Activated CD4-positive, CD25-positive, alpha-beta regulatory T cell treated with anti-CD3 and anti-CD28 coated beads, Interleukin-2, amount 50 U/mL, for 72 hours (primary cell): ENCODE measurements at places on chromosomes 5 and 9.

DNA sequence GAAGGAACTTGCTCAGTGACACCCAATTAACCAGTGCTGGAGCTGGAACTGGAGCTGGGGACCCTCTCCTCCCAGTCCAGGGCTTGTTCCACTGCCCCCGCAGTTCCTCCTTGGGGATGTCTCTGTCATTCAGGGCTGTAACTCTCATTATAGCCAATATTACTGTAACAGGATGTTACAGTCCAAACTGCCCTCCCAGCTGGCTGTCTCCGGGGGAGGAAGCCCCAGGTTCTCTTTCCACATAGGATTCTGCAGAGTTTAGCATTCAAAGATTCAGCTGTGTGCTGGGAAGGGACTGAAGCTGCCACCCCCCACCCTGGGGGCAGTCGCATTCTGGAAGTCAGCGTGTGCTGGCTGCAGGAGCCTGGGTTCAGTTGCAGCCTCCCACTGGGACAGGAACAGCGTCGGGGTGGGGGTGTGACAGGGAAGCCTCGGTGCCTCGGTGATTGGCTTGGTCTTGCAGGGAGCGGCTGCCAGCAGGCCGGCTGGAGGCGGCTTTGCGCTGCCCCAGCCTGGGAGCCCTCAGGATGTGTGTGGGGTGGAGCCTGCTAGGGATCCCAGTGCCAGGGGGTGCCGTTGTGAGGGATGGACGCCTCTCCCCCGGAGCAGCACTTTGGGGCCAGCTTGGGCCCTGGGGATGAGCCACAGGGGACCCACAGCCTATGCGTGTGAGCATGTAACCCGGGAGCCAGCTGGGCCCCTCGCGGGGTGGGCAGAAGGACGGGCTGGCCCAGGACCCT, 101.1 kb downstream of the RGS3 start:
- DNase-seq = no peak

DNA sequence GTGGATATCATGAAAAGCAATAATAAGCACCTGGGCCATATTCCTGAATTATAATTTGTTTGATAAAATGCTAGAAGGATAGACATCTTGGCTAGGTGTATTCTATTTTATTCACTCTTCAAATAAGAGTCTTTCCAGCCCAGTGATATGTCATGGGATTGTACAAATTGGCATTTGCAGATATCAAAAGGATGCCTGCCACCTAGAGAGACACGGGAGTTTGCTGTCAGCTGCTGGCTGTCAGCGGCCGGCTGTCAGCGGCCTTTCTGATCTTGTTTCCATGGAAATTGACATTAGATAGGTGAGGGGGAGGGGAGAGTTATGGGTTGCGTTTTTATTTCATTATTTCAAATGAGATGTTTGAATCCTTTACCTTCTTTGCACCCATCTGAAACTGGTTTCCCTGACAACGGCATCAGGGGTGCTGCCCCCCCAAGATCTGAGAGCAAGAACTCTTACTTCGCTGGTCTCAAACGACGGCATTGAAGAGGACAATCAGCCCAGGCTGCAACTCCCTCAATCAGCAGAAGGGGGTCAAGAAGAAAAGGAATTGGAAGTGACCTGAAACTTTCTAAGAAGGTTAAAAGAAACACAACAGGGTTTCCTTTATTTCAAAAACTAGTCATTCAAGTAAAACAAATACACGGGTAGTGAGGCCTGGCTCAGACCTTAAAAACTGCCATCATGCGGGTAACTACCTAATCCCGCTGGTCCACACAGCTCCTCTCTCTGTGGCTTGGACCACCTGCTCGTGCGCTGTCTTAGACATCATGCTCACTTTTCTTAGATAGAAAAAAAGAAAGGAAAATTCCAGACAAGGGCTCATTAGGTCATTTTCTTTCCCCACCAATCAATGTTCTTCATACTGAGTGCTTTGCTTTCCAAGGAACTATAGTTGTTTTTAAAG, 115.7 kb downstream of the TLE1 start:
- DNase-seq = no peak

- no peak for DNase-seq
Measured at GRCh38 chr9:119284118-119284517, 85.1 kb downstream of the BRINP1 start.

- DNase-seq = no peak
Measured at GRCh38 chr9:111843971-111844370, 49.2 kb upstream of the SHOC1 start.

DNA sequence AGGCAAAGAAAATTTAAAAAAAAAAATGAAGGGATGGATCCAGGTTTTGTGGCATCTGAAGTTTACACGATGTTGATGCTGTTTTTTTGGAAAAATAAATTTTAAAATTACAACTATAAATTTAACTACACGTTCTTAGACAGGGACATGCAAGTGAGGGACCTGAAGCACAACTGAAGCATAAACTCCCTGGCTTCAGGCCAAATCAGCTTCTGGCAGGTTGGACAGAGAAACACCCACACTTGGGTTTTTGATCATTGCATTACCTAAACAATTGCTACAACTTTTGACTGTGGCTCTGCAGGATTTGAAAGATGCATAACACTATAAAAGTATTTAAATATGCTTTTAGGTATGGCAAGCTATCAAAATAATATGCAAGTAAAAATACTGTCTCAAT, 1318.3 kb upstream of the DMAC1 start:
- DNase-seq = no peak

- DNase-seq = no peak
Measured at GRCh38 chr5:111762895-111763294, 5.9 kb upstream of the NREP start.

DNA sequence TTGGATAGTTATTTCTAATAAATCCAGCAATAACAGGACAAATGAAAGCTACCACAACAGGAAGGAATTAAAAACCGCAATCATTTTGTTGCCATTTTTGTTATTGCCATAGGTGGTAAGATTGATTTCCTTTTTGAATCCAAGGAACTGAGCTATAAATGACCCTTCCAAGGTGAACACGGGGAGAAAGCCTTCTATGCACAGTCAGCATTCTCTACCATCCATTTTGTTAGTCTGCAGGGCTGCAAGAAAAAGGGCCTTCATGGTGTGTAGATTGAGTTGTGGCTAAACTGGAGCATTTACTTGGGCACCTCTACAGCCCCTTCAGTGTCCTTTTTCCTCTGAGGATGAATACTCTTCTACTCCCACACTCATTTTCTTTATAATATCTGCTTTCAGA, 18.6 kb upstream of the REEP5 start:
- DNase-seq = no peak

DNA sequence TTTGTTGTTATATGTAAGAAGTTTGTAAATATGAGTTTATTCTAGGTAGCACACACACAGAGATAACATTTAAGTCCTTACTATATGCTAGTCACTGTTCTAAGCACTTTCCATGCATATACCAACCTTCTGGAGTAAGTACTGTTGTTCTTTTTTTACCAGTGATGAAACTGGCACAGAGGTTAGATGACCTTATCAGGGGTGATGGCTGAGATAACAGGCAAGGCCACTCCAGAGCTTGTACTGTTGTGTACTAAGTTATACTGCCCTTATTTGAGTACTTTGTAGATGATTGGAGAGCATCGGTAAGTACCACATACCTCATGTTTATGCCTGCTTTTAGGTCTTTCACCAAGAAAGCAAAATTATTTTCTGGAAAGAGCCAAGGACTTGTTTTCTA, 6.2 kb downstream of the POLR1E start:
- no peak for DNase-seq

- DNase-seq = no peak
Measured at GRCh38 chr5:85182344-85182743, 797.7 kb upstream of the EDIL3 start.

DNA sequence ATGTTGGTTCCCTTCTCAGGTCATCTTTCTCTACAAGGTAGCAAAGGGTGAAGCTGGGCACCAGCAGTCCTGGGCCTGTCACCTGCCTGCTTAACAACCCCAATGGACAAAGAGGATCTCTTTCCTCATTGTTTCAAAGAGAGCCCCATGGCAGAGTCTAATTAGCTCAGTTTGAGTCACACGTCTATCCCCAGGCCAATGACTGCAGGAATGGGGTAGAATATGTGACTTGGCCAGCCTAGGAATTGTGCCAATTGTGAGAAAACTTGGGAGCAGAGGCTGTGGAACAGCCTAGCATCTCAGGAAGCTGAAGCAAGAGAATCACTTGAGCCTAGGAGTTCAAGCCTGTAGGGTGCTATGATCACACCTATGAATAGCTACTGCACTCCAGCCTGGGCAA, 3.6 kb upstream of the RAPGEF1 start:
- DNase-seq = no peak

GRCh38 chr9:97556036-97556720, 54.7 kb downstream of the TMOD1 start:
- no peak for DNase-seq

DNA sequence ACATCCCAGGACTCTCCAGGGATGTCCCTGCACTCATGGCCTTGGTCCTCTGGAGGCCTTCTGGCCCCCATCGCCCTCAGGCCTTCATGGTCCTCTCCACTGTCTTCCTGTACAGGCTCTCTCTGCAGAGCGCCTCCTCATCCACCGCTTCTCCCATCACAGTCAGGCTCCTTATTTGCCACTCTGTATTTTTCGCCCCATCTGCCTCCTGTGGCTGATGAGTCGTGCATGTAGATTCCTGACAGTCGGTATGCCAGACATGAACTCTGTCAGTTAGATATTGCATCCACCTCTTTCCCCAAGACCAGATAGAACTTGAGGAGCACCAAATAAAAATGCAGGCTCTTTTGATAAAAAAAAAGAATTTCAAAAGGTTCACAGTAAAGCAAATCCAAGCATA, 362.8 kb downstream of the IRX1 start:
- DNase-seq = no peak

- DNase-seq = no peak
Measured at GRCh38 chr9:36928670-36929349, 105.3 kb downstream of the PAX5 start.

DNA sequence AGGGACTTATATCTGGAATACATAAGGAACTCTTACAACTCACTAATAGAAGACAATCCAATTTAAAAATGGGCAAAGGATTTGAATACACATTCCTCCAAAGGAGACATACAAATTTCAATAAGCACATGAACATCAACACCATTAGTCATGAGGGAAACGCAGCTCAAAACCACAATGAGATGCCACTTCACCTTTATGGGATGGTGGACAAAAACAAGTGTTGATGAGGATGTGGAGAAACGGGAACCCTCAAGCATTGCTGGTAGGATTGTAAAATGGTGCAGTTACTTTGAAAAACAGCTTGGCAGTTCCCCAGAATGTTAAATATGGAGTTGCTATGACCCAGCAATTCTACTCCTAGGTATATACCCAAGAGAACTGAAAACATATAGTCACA, 72.7 kb upstream of the IER5L start:
- no peak for DNase-seq

DNA sequence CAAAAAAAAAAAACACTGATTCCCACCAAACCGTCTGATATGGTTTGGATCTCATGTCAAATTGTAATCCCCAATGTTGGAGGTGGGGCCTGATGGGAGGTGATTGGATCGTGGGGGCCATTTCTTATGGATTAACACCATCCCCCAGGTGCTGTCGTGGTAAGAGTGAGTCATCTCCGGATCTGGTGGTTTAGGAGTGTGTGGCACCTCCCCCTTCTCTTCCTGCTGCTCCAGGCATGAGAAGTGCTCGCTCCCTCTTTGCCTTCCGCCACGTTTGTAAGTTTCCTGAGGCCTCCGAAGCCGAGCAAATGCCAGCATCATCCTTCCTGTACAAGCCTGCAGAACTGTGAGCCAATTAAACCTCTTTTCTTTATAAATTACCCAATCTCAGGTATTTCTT, 45.2 kb downstream of the HSD17B3 start:
- no peak for DNase-seq

GRCh38 chr9:70405808-70406433, 8.5 kb downstream of the KLF9 start:
- no peak for DNase-seq

GRCh38 chr5:78808380-78808779, 159.8 kb upstream of the LHFPL2 start:
- no peak for DNase-seq

GRCh38 chr5:157165668-157166067, 396 bp downstream of the GARIN3 start:
- DNase-seq = no peak

DNA sequence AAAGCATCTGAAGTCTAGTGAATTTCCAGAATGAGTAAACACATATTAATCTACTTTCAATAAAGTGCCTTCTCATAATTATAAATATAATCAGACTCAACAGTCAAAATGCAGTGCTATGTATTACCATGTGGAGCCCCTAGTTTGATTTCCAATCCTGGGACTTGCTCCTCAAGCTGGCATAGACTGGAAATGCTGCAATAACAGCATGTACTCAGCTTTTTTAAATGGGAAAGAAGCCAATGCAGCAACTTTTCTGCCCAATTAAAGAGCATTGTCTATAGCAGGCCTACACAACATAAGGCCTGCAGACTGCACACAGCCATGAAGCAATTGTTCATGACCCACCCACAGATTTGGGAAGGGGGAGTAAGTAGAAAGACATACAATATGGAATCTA, 103.2 kb downstream of the NR2F1-AS1 start:
- DNase-seq = no peak

DNA sequence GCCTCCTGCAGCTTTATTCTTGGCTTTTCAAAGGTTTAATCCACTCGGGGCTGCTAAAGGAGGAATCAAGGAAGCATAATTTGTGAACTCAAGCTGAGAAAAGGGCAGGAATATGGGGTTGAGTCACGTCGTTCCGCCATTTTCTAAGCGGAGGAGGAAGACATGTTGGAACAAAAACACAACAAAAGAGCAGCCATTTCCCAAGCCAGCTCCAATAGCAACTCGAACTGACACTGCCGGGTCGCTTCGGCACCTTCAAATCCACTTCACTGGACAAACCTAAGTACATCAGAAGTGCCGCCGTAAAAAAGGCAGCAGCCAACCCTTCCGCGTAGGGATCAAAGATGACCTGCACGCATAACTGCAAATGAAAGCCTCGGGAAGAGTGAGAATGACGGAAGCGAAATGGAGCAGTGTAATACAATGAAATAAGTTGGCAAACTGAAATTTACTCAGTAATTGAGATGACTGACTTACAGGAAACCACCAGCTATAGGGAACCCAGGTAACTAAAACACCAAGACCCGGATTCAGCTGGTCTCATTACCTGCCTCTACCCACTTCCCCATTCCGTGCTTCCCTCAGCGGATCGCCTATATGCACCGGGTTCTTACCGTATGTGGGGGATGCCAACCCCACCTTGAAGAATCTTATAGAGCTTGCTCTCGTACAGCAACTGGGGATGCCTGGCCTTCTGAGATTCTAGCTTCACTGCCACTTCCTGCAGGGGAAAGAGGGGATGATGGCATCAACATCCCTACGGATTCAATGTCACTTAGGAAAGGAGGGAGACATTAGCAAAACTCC, 1.6 kb downstream of the CSNK1A1 start:
- DNase-seq = no peak

- DNase-seq = no peak
Measured at GRCh38 chr5:87916320-87916719, 352.3 kb downstream of the TMEM161B start.

DNA sequence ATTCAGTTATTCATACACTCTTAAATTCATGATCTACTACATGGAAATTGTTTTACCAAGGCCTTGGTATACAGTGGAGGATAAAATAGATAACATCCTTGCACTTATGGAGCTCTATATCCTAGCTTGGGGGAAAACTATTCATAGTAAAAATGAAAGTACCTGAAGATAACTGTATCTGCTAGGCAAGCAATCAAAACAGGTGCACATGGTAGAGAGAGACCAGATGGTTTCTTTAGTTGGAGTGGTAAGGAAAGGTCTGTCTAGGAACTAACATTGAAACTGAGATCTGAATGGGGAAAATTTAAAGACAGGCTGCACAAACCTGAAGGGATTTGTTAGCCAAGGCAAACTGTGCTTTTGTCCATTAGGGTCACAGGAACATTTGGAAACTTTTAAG, 11.1 kb upstream of the SLCO4C1 start:
- DNase-seq = no peak
